ENCODE measurements at places on chromosomes 16 and 17. TPM values are rescaled to one million over a fixed set of nuclear protein-coding genes. Genes with fewer than 3 reads are reported as not detected.

DNA sequence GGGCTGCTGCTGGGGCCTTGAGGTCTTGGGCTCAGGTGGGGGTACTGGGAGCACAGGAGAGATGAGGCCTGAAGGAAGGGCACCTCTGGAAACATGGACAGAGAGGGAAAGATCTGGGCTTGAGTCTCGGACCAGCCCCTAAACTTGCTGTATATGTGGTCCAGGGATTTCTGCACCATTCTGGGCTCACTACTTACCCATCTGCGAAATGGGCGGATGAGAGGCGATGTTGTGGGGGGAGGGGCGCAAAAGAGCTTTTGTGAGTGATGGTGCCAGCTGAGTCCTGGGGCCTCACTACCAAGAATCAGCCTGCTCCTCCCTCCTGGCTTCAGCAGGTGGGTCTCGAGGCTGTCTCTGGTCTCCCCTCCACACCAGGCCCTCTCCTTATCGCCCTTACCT is 285 bp downstream of the C17orf99 start:
- H3K4me1 ChIP-seq, result peaks cover 10% of the 10 kb centered on the region
- no peak for DNase-seq
- H3K4me3 ChIP-seq, result no peak overlapping the region
- H3K27ac ChIP-seq, result no peak overlapping the region
- H3K36me3 ChIP-seq, result no peaks in the 10 kb centered on the region

GRCh38 chr16:17307504-17307903 is 163.3 kb downstream of the XYLT1 start:
- no peaks in the 10 kb centered on the region for H3K4me1 ChIP-seq
- no peak for DNase-seq
- no peaks in the 10 kb centered on the region for H3K27me3 ChIP-seq
- H3K36me3 ChIP-seq, result no peaks in the 10 kb centered on the region

DNA sequence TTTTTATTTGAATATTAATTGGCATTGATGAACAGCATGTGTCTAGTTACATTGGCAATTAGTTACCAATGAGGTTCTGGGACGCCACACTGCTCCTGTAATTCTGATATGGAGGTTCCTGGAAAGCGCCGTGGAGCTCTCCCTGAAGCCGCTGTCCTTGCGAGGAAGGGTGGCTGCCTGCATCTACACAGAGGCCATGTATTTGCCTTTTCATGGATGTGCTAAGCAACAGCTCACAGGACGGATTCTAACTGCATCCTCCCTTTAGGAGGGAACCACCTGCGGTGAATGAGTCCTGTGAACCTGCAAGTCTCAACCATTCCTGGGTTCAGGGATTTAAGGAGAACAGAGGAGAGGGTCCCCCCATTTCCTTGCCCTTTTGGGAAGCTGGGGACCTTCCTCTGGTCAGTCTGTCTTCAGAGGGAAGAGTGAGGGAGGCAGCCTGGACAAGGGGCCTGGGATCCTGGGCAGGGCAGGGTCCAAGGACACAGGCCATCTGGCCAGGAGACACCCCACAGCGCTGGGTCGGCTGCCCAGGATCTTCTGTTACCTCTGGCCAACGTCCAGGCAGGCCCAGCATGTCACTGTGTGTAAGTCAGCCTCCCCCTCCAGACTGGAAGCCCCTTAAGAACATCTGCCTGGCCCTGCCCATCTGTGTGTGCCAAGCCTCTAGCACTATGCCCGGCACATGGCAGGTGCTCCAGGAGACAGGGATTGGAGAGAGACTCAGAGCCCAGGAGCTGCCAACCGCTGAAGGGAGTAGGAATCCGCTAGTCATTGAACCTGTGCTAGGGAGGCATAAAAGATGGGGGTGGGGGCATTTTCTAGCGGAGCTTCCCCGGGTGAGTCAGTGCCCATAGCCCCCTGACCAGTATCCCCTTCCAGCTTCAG is 314.1 kb upstream of the TNRC6C start:
- H3K36me3 ChIP-seq, result no peaks in the 10 kb centered on the region
- H3K27ac ChIP-seq, result no peak overlapping the region
- H3K27me3 ChIP-seq, result peaks cover 45% of the 10 kb centered on the region
- H3K4me1 ChIP-seq, result no peaks in the 10 kb centered on the region
- DNase-seq, result no peak

Gene TRAF7
- total RNA-seq, result 98.6 TPM
